Right ventricle myocardium superior (tissue), 1 donor: ENCODE measurements at places on chromosomes 2 and 18. TPM values are rescaled to one million over a fixed set of nuclear protein-coding genes. Genes with fewer than 3 reads are reported as not detected.

SH3RF3 gene
- 6.6 TPM for total RNA-seq

DNA sequence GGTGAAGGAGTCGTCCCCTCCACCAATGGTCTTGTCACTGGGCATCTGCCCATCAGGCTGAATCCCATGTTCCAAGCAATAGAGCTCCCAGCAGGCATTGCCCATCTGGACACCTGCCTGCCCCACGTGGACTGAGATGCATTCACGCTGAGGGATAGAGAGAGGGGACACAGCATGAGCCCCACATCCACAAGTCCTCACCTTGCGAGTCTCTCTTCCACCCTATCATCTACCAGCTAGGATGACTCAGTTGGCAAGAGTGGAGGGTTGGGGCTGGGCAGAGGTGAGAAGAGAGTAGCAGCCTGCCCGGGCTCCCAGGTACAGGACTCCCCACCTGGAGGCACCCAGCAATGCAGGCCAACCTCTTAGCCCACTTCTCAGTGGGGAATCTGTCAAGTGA lies 959 bp upstream of the TUBA4B start:
- no peak for DNase-seq

DNA sequence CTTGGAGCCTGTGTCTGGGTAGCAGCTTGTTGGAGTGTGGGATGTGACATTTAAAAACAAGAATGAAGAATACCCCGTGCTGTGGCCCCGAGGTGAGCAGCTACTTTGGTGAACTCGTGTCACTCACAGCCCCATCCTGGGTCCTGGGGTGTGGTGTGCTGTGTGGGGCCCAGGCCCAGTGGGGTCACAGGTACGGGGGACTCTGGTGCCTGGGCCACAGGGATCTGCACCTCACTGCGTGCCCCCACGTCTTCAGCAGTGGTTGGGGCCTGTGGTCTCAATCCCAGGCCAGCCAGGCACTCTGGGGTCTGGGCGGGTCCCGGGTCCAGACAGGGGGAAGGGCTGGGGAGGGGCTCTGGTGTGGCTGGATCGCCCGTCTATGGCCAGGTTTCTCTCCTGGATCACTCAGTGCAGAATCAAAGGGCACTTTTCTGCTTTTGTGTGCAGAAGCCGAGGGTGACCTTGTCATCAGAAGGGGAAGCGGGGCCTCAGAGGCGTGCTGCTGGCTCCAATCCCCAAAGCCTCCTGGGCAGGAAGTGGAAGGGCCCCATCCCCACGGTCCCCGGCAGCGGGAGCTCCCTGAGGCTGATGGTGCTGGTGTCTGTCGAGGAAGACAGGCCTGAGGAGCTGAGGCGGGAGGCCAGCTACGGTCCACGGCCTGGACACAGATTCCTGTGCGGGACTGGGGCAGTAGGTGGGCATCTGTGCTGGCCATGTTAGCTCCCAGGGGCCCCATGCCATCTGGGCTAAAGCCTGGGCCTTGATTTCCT lies 1.4 kb downstream of the GPR35 start:
- DNase-seq, result peak; percentile 68

DNA sequence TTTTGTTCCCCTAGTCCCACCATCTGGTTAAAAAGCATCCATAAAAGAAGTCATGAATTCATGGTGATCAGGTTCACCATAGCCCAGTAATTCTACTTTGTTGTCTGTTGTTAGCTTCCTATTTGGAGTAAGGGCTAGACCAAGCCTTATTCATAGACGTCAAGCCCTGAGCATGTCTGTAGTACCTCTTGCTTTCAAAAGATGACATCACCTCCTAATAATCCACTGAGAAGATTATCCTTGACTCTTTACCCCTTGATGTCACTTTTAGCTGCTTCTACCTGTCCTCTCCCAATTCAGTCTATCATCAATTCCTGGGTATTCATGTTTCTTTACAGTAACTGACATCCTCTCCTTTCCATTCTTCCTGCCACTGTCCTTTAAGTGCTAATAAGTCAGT lies 90.1 kb downstream of the EML6 start:
- no peak for DNase-seq

GCG gene
- total RNA-seq, result not detected

DNA sequence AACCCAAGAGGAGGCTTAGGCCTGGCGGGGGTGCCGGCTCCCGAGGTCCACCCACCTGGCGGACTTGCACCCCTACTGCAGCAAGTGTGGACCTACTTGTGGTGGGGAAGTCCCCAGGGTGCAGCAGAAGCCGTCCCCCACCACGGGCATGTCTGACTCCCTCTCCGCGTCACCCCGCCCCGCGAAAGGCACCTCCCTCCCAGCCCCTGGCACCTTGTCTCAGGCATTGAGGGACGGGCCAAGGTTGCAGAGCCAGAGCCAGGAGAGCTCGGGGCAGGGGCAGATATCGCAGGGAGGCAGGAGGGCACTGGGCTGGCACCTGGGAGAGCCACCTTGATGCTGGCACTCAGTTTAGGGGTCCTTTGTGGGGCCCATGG lies 19.0 kb downstream of the CROCC2 start:
- peak; percentile 29 for DNase-seq

DNA sequence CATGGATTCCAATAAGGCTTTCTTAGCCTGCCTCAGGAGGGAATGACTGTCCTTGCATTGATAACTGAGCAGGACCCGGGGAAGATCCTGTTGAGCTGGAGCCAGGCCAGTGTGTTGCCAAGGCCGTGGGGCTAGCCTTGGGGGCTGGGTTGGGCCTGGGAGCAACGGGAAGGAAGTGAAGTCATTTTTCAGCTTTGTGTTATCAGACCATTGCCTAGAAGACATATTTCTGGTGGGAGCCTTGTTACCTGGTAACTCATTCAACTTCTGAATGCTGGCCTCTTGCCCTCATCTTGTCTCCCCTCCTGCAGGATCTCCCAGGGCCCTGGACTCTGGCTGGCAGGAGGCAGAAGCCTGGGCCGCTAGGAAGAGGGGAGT lies 92.7 kb upstream of the MGAT5 start:
- peak; percentile 62 for DNase-seq

STK17B gene
- total RNA-seq, result 6.1 TPM

- no peak for DNase-seq
These were observed 1787.0 kb upstream of the PIK3C3 start for GRCh38 chr18:40168026-40168425.

- DNase-seq, result no peak
These were observed 571.2 kb upstream of the TNP1 start for GRCh38 chr2:217430916-217431576.

UGT1A8 gene
- total RNA-seq, result not detected

UGT1A9 gene
- not detected for total RNA-seq

- DNase-seq, result no peak
These were observed 80.3 kb downstream of the VSNL1 start for GRCh38 chr2:17620841-17621240.

- peak; percentile 80 for DNase-seq
These were observed 95.5 kb downstream of the DYSF start for GRCh38 chr2:71548646-71549425.

GRCh38 chr2:11683476-11683875 lies 13.5 kb upstream of the NTSR2 start:
- peak; percentile 17 for DNase-seq

DNA sequence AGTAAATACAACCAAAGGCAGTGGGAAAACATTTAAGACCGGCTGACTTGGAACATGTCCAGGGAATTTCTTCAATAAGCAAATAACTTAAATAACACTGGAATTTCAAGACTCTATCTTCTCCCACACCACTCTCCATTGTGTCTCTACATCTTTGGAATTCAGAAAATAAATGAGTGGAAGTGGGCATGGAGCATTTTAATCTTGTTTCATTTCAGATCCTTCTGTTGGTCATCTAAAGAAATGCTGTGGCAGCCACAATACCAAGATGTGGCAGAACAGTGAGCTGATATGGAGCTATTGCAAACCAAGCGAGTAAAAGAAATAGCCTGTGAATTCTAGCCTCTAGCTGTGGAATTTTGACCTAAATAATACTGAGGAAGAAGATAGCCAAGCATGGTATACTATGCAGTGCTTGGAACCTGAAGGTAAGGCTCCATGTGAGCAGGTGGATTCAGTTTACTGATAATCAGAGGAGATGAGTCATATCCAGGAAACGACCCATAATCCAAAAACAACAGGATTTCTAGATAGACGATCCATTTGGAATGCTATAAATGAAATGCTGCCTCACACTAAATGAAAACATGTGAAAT lies 157.1 kb upstream of the SCN7A start:
- DNase-seq, result no peak

DNA sequence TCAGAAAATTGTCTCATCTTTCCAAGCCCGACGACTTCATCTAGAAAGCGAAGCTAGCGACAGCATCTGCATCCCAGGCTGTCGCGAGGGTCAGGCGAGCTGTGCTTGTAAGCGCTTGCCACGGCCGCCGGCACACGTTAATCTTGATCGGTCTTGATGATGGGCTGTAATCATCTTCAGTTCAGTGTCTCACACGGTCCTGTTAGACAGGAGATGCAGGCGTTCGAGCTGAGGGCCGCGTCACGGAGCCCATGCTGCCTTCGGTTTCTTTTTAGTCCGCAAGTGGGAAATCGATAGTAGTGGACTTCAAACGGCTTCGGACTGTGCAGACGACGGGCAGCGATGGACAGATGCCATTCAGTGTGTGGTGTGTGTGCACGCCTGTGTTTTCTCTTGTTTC lies 43.6 kb downstream of the ADI1 start:
- no peak for DNase-seq

GRCh38 chr2:32838418-32838817 lies 108.3 kb upstream of the LTBP1 start:
- DNase-seq, result no peak

GRCh38 chr2:69734035-69734611 lies 7.8 kb upstream of the ANXA4 start:
- no peak for DNase-seq

DNA sequence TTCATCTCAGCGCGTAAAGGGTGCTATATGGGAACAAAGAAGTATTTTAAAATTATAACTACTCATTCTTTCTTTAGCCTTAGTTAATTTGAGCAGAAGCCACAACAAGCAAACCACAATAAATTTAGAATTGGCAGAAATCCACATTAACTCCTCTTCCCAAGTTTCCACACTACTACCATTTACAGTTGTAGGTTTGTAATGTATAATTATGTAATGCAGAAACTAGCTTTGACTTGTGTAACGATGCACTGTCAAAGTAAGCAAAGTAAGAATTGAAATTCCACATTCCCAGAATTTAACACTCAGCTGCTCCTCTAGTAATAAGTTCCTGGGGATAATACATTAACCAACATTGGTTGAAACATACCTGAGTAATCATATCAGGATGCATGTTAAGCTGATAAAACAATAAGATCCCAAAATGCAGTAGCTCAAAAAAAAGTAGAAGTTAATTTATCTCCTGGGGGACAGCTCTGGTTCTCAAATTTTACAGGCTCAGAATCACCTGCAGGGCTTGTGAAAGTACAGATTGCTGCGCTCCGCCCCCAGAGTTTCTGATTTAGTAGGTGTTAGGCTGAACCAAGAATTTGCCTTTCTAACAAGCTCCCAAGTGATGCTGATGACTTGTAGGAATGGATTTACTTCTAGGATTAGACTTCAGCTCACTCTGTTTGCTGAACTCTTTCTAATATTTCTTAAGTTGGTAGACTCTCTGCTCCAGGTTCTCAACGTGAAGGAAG lies 9.9 kb downstream of the GRP start:
- DNase-seq, result no peak

GRCh38 chr2:136019825-136020224 lies 34.4 kb upstream of the DARS1 start:
- DNase-seq, result no peak

MROH2A gene
- total RNA-seq, result not detected

DNA sequence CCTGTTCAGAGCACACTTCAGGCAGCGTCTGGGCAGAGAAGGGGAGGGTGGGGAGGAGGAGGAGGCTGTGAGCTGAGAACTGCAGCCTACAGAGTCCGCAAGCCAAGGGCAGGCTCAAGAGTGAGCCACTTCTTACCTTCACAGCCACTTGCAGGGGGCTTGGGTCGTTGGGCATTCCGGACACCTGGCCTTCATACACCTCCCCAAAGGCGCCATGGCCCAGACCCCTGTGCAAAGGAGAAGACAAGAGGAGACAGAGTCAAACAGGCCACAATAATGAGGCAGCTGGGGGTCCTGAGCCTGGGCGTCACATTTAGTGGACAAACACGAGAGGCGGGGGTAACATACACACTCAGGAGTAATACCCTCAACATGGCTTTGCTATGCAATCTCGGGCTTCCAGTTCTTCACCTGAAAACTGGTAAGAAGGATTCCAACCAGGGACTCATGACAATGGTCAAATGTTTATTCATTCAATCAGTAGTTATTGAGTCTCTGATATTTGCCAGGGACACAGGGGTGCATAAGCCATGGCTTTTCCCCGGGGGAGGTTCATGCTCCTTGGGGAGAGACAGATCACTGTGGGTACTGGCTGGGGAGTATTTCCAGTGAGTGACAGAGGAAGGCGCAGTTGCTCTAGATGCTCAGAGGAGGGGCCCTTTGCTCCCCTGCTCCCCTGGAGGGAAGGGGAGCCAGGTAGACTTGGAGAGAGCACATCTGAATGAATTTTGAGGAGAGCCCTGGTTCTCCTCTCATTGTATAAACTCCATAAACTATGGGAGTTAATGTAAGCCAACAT lies 107.4 kb downstream of the CLIP4 start:
- no peak for DNase-seq

DNA sequence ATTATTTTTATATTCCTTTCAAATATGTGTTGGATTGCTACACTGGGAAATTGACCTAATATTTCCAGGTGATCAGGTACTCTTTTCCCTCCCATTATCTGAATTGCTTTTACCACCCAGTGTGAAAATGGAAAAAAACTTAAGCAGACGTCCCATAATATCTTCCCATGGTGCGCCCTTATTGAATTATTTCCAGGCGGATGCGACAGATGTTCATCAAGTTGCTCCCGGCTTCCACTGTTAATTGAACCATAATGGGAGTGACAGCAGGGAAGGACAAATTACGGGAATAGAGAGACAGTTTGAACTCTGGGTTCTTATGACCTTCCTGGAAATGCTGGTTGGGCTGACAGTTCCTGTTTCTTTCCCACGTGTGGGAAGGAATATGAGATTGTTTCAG lies 93.3 kb downstream of the THSD7B start:
- DNase-seq, result no peak

EPB41L3 gene
- total RNA-seq, result 6.8 TPM

DNA sequence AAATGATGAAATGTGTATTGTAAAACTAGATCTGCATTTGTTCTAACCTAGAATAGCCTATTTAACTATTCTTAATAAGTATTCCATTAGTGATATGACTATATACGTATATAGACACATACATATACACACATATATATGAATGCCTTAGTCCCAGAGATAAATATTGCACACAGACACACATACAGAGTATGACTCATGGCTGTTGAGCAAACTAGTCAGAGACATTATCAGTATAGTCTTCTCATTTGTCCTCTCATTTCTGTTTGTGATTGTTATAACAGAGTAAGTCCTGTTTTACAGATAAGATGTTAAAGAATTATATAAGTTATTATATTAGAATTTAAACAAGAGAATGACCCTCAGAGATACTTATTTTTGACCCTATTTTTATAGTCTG lies 202.5 kb downstream of the CCDC102B start:
- no peak for DNase-seq

DNA sequence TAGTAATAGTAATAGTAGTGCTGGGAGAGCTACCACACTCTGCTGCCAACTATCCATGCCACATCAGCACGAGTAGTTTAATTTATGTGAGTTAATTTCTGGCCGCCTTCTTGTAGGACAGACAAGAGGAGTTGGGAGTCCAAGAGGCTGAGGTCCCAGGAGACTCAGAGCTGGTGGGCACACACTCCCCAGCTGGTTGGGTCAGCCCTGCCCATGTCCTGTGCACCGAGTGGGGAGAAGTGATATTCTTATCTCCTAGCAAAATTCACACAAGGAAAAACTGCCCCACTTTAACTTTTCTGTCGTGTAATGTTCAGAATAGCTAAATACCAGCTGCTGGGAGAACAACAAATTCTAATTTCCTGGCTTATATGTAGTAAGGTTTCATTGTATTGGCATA lies 15.2 kb upstream of the MAP4K4 start:
- DNase-seq, result no peak

HRH4 gene
- total RNA-seq, result not detected

RNMT gene
- total RNA-seq, result 21.4 TPM
